ENCODE measurements at places on chromosomes 5 and 9.

- DNase-seq: no peak
Measured at GRCh38 chr9:28841775-28842174, 1268.5 kb upstream of the C9orf72 start.

DNA sequence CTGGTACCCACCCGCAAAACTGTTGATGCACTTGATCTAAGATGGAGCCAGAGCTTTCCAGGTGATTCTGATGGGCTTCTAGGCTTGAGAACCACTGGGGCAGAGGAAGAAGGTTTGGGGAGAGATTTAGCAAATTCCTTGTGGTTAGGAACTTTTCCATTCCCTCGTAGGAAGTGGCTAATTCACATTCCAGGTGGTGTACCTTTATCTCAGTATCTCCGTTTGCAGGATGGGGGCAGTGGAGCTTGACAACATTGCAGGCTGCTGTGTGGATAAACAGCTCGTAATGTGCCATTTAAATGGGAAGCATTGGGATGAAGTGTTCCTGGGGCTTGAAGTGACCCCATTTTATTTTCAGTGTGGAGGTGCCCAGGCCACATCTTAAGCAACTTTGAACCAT, 172.9 kb upstream of the IL12B start:
- DNase-seq: no peak

DNA sequence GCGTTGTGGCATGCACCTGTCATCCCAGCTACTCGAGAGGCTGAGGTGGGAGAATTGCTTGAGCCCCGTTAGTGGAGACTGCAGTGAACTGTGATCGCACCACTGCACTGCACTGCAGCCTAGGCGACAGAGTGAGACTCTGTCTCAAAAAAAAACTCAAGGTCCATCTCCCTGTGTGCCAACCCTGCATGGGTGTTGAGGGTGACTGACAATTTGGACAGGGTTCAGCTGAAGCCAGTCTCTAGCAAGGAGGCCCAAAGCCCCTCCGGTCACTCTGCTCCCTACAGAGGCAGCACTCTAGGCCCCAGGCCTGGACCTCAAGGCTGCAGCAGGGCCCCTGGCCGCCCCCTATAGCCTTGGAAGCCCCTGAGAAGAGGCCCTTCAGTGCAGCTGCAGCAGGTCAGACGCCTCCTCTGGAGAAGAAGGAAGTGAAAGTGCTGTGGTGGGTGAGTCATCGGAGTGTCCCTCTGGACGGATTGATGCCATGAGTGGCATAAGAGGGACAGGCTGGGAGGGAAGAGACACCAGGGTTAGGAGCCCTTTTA, 39.2 kb upstream of the NEK6 start:
- peak; percentile 38 for DNase-seq

- no peak for DNase-seq
Measured at GRCh38 chr5:159424123-159424522, 93.8 kb upstream of the IL12B start.
